Left ventricle myocardium inferior (tissue), 1 donor: ENCODE measurements at places on chromosomes 1 and 21. TPM values are rescaled to one million over a fixed set of nuclear protein-coding genes. Genes with fewer than 3 reads are reported as not detected.
A peak's percentile ranks its signal among the peaks of the same experiment; 100 is the strongest.

DNA sequence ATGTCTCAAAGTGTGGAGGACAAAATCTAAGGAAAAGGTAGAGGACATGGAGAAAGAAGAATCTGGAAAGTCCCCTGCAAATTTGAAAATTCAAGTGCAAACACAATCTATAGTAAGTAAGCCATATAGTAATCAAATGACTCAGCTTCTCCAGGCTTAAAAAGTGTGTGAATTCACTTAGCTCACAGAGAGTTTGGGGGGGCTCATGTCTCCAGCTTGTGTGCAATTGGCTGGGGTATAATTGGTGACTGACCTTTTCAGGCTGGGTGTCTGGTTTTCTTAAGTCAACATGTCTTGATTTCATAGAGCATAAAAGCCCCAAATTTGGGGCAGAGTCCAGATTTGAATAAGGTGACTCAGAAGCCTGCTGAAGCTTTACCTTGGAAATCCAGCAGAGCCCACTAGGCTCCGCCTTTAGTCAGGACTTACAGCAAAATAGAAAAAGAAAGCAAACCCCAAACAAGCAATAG, 8.6 kb downstream of the CLDN14 start:
- no peak for DNase-seq

DNA sequence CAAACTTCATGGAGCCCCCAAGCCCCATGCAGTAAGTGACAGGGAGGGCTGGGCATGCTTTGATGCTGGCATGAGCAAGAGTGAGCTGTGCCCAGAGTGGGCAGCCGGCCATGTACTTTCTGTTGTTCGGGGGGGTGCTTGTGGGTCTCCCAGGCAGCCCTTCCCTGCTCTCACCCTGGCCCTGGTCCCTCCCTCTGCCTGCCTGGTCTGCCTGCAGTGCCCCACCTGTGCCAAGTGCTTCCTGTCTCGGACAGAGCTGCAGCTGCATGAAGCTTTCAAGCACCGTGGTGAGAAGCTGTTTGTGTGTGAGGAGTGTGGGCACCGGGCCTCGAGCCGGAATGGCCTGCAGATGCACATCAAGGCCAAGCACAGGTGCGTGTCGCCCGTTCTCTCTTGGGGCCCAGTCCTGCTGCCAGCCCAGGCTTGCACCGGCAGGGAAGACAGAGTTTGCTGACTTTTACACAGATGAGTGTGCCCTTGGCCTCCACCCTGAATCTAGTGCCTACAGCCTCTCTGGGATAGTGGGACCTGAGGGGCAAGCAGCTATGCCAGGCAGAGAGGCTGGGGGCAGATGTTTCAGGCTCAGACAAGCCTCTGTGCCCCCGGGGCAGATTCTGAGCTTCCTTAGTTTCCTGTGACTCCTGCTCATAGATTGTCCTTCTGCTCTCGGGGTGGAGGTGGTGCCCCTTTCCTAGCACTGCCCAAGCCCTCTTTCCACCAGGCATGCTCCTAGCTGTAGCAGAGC, 7.6 kb downstream of the ZBTB48 start:
- DNase-seq, result peak; percentile 84

DNA sequence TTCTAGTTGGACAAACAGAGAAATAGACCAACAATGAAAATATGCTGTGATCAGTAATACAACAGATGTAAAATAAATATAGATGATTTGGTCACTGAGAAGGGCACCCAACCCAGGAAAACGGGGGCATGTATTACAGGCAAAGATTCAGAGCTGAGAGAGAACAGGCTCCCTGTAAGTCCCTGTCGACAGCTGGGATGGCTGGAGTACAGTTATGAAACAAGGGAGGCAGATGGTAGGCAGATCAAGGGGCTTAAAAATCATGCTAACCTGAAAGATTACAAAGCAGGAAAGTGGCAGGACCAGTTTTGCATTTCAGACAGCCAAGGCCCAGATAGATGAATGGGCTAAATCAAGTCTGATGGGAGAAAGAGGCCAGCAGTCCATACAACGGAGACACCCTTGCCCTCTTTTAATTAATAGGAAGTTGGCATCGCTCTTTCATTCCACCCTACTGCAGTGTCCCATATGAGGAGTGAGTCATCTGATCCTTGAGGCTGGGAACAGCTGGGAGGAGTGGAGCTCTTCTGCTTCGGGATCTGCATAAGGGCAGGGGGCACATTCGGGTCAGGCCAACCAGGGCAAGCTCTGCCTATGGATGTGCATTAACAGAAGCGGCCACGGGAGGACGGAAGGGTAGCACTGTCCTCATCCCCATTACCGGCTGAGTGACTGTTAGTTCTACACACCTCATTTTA, 171.1 kb downstream of the DAB1 start:
- no peak for DNase-seq

DNA sequence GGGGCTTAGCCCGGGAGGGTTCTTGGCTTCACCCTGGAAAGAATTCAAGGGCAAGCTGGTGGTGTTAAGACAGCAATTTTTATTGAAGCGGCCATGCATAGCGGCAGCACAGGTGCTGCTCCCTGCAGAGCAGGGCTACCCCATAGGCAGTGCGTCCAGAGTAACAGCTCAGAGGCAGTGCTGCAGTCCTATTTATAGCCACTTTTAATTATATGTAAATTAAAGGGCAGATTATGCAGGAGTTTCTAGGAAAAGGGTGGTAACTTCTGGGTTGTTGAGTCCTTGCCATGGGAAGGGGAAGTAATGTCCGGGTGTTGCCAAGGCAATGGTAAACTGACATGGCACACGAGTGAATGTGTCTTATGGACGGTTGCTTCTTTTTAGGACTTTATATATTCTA, 57.0 kb downstream of the VPS26C start:
- DNase-seq, result no peak

DNA sequence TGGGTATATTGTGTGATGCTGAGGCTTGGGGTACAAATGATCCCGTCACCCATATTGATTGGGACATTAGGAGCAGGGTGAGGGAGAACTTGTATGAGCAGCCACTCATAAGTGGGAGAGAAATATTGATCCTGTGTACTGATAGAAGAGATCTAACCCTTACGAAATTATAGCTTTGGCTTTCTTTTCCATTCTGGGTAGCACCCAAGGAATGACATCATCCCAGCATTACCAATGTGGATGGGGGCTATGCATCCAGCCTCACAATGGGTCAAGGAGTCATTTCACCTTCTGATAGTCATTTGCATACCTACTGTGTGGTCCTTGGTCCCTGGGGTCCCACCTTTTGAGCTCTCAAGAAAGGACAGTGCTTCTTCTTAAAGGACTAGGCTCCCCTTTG, 1.9 kb upstream of the NAV1 start:
- no peak for DNase-seq

DNA sequence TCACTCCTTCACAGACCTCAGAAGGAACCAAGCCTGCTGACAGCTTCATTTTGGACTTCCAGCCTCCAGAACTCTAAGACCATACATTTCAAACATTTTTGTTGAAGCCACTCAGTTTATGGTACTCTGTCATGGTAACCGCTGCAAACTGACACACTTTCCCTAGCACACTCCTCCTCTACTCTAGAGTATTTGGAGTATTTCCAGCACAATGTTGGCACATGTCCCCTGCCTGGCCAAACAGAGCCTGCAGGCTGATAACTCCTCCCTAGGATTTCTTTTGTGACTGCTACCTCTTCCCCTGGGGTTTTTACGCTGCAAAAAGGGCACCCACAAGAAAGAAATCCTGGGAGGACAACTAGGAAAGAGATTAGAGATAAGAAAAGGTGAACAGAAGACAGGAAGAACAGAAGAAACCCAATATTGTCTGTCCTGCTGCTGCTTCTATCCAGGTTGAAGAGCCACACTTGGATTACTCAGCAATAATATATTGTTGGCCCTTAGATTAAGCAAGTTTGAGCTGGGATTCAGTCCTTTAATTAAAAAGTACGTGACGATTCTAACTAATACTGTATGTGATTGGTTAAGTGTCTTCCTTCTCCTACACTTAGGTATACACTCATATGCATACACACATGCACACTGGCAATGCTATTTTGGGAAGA, 844.1 kb downstream of the LTN1 start:
- no peak for DNase-seq

- DNase-seq, result no peak
These were observed 28.2 kb upstream of the KCNJ6 start for GRCh38 chr21:37944496-37944895.

DNA sequence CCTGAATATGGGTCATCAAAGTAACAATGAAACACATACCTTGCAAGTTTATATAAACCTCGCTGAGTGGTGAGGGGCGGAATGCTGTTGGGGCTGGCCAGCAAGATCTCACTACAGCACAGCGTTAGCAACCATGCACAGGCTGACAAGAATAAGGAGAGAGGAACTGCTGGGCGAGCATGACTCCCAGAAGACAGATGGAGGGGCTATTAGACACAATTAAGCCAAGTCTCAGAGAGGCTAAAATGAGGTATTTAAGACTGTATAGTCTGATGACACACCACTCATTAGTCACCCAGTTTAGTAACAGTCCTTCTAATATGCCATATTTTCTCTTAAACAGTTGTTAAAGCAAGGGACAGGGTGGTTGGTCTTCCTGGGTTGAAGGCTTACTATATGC, 340.2 kb upstream of the NR5A2 start:
- no peak for DNase-seq

DNA sequence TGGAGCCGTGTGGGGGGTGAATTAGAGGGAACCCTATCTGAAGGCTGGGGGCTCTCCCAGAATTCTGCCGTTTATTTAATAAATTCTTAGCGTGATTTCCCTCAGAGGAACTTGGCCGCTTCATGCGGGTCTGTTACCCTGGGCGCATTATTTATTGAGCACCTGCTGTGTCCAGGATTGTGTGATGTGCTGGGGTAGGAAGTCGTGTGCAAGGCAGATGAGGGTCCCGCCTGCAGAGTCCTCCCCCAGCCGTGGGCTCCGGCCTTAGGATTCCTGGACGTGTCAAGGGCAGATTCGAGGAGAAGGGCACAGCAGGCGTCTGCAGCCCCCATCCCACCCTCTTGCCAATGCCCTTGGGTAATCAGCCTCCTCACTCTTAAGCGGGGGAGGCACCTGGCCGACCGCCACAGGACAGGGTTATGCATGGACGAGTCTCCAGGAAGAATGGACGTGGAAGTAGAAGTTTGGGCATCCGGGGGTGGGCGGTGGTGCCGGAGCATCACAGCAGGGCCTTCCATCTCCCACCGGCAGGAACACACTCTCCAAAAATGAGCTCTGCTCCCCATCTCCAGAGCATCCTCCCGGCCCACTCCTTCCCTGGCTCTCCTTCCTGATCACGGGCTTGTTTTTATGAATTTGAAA, 233.3 kb upstream of the C1orf174 start:
- no peak for DNase-seq

DNA sequence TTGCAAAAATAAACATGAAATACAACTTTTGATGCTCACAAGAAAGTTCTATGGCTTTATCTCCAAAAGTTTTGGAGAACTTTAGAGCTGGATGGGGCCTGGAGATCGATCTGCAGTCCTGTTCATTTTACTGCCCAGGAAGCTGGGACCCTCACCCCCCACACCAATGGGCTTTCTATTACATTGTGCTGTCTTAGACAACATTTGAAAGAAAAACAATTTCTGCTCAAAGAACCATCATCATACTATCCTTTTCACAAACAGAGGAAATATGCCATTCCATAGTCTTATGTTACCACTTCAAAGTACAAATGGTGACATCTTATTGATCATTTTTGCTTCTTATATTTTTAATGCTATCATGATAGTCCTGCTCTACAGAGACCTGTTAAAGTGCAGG, 2.0 kb upstream of the HNRNPU start:
- DNase-seq, result no peak

GRCh38 chr21:44526096-44526997, 13.6 kb downstream of the KRTAP10-1 start:
- no peak for DNase-seq

GRCh38 chr1:65198096-65198495, 50.1 kb downstream of the AK4 start:
- no peak for DNase-seq

GRCh38 chr21:36571556-36571955, 91.6 kb upstream of the CLDN14 start:
- no peak for DNase-seq

- no peak for DNase-seq
These were observed 31.0 kb downstream of the UROD start for GRCh38 chr1:45043094-45043493.

GRCh38 chr1:24228311-24228710, 41.2 kb upstream of the IFNLR1 start:
- no peak for DNase-seq

DNA sequence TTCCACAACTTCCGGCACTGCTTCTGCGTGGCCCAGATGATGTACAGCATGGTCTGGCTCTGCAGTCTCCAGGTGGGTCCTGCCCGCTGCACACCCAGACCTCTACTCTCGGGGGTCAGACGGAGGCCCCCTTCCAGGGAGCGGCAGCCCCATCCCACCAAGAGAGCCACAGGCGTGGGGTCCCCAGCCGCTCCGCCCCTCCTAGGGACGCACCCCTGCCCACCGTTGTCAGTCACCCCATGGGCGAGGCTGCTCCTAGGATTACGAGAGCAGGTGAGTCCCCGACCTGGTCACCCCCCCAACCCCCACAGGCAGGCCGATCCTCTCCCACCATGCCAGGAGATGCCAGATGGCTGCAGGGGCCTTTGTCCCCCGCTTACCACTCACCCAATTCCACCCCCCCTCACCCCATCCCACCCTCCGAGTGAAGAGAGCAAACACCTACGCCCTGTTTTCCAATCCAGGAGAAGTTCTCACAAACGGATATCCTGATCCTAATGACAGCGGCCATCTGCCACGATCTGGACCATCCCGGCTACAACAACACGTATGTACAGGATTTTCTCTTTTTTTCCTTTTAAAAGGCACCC, 107.0 kb downstream of the PDE9A start:
- DNase-seq, result no peak

- DNase-seq, result no peak
These were observed 24.9 kb upstream of the MAP1LC3C start for GRCh38 chr1:242023805-242024204.

DNA sequence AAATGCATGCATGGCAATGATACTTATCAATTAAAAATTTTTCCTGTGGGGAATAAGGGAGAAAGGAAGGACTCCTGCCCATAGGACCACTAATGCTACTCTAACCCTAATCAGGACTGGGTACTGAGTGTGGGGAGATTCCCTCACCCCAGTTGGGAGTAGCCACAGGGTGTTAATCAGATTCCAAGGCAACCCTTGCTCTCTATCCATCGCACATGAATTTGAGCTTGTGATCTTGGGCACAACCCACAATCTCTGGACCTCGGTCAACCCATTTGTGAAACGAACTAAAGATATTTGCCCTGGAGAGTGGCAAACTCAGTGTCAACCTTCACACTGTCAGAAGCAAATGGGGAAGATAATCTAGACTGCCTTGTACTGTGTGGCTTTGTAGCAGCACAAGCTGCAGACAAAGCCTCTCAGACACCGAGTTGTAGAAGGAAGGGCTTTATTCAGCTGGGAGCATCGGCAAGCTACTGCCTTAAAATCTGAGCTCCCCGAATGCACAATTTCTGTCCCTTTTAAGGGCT, 69.5 kb downstream of the SERINC2 start:
- no peak for DNase-seq

GRCh38 chr21:36205962-36206361, 49.3 kb downstream of the DOP1B start:
- no peak for DNase-seq

- DNase-seq, result peak; percentile 22
These were observed 569 bp upstream of the WARS2 start for GRCh38 chr1:119141020-119141424.

CELA3B gene
- total RNA-seq, result not detected

PBXIP1 gene
- total RNA-seq, result 52.3 TPM

ANKRD35 gene
- 0.77 TPM for total RNA-seq

CLK2 gene
- total RNA-seq, result 18.1 TPM

SLC25A34 gene
- 34.0 TPM for total RNA-seq

NBPF10 gene
- total RNA-seq, result 0.69 TPM

SHISAL2A gene
- total RNA-seq, result not detected

IFNGR2 gene
- 34.6 TPM for total RNA-seq

EIF3I gene
- 91.1 TPM for total RNA-seq

MPZ gene
- 3.5 TPM for total RNA-seq
